ENCODE measurements at places on chromosomes 13 and 19.

DNA sequence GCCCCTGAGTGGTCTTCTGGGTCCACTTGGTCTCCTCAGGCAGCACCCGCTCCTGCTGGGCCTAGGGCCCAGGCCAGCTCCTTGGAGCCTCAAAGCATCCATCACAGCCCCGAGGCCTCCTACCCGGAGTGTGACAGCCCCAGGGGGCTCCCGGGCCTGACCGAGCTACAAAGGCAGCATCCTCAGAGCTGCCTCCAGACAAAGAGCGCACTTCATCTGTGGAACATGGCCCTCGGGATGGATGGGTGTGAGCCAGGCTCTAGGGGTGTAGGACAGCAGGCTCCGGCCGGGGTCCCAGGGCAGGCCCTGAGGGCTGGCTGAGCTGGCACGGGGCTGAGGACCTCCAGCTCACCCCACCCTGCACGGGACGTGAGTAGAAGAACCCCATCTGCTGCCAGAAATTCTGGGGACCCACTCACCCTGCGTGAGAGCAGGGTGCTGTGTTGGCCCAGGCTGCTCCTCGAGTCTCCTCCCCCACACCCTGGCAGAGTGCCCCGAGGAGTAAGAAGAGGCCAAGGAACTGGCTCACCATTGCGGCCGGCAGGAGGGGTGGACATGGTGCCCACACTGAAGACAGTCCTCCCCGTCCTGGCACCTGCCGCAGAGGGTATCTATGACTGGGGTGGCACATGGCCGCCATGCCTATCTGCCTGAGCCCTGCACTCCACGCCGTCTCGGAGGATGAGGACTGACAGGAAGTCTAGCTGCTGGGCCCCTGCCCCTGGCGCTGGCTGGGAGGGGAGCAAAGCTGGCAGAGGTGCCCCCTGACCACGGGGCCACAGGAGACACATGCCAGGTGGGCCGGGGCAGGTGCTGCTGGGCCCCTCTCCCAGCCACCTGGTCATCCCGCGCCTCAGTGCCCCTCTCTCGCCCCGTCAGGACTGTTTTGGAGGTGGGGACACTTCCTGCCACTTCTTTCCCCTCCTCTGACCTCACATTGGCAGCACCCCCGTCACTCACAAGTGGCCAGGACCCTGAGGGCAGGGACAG lies 22.3 kb downstream of the CEBPG start:
- DNase-seq, result no peak

DNA sequence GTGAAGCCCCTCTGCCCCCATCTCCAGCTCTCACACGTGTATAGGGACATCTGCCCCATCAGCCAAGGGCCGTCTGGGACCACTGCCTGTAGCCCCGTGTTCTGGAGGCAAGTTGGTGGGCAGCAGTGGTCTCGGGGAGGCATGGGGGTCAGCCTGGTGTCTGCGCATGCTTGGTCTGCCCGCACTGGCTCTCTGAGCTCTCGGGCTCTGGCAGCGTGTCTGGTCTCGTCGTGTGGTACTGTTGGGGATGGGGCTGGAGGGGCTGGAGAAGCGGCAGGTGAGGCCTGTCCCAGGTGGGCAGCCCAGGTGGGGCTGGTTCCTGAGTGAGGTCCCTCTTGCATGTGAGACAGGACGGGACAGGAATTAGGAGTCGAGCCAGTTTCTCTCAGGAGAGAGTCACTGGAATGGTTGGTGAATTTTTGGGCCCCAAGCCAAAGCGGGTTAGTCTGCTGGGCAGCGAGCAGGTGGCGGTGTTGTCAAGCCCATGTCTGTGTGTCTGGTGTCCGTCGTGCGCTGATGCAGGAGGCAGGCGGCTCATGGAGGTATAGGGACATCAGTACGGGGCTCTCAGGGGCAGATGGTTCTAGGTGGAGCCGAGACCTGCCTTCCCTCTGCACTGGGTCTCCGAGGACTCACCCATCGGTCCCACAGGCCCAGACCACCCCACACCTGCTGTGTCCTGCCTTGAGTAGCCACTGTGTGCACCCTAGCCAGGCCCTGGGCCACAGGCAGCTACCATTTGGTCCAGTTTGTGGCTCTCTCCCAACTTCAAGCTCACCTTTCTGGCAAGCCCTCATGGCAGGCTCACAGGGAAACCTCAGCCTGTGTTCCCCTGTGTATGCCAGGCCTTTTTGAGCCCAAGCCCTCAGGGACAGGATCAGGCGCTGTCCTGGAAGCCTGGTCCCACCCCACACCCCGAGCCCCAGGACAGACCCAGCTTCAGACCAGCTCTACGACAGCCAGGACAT lies 18.2 kb downstream of the COMP start:
- no peak for DNase-seq

- DNase-seq, result no peak
Measured at GRCh38 chr13:99361197-99361596, 54.0 kb upstream of the GPR183 start.

DNA sequence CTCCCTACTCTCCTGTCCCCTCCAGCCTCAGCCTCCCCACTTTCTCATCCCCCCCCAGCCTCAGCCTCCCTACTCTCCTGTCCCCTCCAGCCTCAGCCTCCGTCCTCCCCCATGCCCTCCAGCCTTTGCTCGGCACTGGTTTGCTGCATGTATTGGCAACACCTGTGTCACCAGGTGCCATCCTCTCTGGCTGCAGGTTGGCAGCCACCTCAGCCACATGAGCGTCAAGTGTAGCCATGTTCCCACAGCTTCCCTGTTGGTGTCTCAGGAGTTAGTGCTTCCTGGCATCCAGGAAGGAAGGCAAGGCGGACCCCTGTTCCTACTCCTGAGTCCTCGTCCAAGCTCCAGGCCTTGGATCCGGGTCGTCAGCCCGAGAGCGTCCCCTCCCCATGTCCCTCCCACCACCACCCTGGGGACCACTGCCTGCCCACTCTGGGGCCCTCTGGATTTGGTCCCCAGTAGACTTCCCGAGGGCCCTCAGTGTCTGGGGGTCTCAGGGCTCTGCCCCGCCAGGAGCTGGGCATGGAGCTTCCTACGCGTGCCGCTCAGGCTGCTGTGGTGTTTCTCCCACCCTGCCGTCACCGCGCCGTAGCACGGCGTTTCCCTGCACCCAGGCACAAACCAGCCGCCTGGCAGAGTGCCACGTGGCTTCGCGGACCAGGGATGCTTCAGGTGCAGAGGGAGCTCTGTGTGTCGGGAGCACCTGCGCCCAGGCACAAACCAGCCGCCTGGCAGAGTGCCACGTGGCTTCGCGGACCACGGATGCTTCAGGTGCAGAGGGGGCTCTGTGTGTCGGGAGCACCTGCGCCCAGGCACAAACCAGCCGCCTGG lies 128.3 kb upstream of the MCF2L start:
- DNase-seq, result no peak

DNA sequence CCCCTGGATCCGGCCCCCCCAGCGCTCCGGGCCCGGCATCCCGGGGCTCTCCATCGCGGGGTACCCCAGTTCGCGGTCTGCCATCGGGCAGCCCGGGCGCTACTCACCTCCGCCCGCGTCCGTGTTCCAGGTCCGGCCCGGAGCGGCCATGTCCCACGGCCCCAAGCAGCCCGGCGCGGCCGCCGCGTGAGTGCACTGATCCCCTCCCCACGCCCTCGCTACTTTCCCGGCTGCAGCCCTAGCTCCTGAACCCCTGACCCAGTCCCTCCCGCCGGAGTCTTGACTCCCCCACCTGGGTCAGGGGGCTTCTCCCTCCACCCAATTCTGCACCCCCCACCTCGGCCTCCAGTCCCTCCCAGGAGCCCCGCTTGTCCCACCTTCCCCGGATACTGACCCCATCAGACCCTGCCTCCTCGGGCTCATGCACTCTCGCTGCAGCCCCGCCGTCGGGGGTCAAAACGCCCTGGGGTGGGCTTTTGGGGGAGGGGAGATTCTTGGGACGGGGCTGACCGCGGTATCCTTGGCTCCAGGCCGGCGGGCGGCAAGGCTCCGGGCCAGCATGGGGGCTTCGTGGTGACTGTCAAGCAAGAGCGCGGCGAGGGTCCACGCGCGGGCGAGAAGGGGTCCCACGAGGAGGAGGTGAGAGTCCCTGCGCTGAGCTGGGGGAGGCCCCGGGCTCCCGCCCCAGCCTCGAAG lies 566 bp downstream of the HMG20B start:
- no peak for DNase-seq

Measured in stimulated activated CD4-positive, alpha-beta T cell treated with anti-CD3 and anti-CD28 coated beads, Interleukin-1b, Interleukin-23, amount 100 ng/mL, for 4 hours (primary cell).